ENCODE measurements at places on chromosomes 12 and 14. TPM values are rescaled to one million over a fixed set of nuclear protein-coding genes. Genes with fewer than 3 reads are reported as not detected.

- no peak for DNase-seq
Observed at GRCh38 chr14:75661499-75661814, 411 bp downstream of the TTLL5 start.

Gene DTD2
- total RNA-seq: 13.6 TPM

DNA sequence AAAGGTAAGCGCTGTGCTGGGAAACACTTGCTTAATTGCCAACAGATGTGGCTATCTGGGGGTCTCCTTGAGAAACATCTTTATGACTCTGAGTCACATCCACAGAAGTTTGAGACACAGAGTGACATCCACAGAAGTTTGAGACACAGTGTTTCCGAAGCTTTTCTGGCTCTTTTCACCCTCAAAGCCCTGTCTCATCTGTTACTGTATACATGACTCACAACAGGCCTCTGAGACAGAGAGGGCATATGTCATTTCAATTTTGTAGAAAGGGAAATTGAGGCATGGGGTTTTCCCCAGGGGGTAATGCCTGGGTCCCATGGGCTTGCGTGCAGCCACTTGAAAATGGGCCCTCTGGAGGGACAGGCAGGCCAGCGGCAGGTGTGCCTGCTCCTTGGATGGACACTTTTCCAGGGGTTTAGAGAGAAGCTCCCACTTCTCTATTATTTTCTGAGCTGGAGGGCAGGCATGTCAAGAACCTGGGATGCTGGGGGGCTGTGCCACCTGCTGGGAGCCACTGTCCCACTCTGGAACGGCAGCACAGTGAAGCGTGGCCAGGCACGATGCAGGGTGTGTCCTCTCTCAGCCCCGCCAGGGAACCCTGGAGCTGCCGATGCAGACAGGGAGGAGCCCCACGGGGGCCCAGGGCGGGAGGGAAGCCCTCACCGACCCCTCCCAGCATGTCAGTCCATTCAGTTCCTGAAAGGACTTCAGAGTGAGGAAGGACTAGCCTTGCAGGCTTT, 111.3 kb upstream of the FKBP4 start:
- DNase-seq: no peak

Gene TAS2R9
- not detected for total RNA-seq

DNA sequence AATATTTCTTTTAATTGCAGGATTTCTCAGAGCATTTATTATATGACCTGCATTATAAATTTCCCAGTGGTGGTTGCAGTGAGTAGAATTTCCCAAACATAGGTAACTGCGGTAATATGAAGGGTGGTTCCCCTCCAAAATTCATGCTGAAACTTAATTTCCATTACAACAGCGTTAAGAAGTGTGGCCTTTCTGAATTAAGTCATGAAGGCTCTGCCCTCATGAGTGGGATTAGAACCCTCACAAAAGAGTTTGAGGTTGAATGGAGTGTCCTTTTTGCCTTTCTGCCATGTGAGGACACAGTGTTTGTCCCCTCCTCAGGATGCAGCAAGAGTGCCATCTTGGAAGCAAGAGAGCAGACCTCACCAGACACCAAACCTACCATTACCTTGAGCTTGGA, 233.6 kb downstream of the KTN1 start:
- DNase-seq: no peak

DNA sequence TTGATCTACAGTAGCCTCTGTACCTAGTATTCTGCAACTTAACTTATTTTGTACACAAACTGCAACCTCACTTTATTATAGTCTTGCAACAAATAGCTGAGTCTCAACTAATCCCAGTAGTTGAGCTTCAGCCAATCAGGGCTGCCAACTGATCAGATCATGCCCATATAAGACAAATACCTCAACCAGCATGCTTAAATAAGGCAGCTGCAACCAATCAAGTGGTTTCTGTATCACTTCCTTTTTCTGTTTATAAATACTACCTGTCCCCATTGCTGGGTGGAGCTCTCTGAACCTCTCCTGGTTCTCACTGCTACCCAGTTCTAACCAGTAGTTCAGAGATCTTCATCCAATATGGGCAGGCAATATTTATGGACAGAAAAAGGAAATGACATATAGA, 248.5 kb upstream of the FBXO33 start:
- DNase-seq: no peak
